ENCODE measurements at places on chromosomes 4 and X.

DNA sequence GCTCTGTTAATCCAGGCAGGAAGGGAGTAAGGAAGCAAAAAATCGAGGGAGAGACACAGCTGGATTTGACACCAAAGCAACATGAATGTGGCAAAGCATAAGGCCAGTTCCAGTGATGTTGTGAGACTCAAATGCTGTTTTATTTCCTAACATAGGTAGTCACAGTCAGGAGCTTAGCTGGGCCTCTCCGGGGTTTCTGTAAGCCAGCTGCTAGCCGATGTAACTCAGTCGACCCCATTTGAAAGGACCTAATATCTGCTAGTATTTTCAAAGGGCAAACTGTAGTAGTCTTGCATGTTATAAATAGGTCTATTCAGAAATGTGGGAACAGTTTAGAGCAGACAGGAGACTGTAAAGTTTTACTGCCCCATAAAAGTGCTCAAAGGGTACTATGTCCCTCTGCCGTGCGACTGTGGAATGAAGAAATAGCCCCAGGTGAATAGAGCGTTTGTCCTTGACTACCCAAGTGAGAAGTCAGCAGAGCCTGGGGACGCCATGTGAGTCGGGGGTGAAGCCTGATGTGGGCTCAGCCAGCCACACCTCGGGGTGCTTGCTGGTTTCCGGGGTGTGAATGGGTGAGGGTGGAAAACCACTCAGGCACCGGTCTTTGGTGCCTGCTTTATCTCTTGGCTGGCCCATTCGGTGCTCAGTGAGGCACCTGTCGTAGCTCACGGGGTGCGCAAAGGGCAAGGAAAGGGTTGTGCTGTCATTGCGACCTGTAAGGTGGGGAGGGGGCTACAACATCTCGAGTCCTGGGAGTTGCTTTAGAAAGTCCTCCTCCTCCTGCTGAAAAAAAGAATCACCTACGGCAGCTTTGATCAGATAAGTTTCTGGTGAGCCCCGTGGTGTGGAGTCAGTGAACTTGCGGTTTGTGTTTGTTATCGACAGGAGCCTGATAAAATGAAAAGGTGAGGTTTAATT is 745 bp downstream of the TRIM2 start:
- DNase-seq, result no peak

- no peak for DNase-seq
These were observed 5.1 kb downstream of the RHOH start for GRCh38 chr4:40201898-40202297.

GRCh38 chr4:76426272-76426671 is 5.3 kb upstream of the CCDC158 start:
- no peak for DNase-seq

GRCh38 chr4:56511098-56511497 is 5.5 kb downstream of the ARL9 start:
- DNase-seq, result no peak

DNA sequence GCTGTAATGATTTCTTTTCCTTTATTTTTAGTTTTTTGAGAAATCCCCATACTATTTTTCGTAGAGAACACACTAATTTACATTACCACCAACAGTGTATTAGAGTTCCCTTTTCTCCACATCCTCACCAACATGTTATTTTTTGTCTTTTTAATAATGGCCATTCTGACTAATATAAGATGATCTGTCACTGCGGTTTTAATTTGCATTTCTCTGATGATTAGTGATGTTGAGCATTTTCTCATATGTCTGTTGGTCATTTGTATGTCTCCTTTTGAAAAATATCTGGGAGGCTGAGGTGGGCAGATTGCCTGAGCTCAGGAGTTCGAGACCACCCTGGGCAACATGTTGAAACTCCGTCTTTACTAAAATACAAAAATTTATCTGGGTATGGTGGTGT is 30.2 kb downstream of the SPINK2 start:
- DNase-seq, result no peak

DNA sequence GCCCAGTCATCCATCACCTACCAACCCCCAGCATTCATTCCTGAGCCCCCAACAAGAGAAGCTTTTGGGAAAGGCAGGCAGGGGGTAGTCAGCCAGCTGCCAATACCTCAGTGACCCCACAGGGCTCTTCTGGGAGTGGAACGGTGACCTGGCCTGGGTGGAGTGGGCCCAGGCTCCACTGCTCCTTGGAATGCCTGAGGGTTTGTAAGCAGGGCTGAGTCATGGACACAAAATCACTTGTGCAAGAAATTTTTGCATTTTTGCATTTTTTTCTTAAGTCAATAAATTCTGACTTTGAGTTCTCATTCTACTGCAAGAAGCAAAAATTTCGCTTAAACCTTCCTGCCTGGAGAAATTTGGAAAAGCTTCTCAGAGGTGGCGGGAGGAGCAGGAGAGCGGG is 18.5 kb downstream of the SORCS2 start:
- no peak for DNase-seq

GRCh38 chr4:20251796-20252655 is at the start of gene SLIT2:
Gene SLIT2, plus strand, starts transcription at chr4:20251905. Its CDS starts 1,911 bp downstream, at chr4:20253816.
- peak; percentile 93 for DNase-seq

- DNase-seq, result no peak
These were observed 220.3 kb upstream of the SFRP2 start for GRCh38 chr4:154009191-154009590.

DNA sequence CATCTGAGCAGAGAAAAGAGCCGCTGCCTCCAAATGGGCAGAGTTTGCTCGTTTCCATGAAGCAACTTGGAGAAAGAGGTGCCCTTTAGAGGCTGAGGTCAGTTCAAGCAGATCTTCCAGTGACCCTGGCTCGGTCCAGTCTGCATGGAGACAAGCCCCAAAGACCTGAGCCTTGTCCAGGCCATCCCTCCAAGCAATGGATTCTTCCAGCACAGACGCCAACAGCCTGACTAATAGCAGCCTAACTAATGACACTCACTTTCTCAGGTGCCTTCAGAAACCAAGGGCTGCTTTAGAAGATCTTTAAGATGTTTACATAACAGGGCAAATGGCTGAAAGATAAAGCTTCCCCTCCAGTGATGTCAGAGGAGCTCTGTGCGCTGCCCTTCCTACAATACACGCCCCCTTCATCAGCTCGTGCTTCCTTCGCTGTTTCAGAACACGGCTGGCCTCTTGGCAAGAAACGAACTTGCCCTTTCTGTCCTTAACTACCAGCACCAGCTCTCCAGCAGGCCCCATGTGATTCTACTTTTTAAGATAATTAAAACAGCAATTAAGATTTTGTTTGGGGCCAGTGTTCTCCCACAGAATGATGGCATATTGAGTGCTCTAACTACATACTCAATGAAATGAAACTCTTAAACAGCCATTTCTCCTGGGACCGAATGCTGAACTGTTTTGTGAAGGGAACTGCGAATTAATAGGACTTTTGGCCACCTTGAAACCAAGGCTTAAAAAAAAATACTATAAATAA is 119.0 kb downstream of the GPR143 start:
- DNase-seq, result no peak

- no peak for DNase-seq
These were observed 14.5 kb upstream of the KDM5C start for GRCh38 chrX:53239474-53239873.

- DNase-seq, result no peak
These were observed 8.0 kb downstream of the AMOT start for GRCh38 chrX:112832481-112833095.

Data from type B pancreatic cell (in vitro differentiated cells).